Stimulated activated CD4-positive, alpha-beta T cell treated with anti-CD3 and anti-CD28 coated beads, Interleukin-1b, Interleukin-23, amount 100 ng/mL, for 48 hours (primary cell): ENCODE measurements at places on chromosomes 2 and 18.

- DNase-seq = no peak
Observed at GRCh38 chr2:441258-442022, 153.5 kb upstream of the ALKAL2 start.

- DNase-seq = no peak
Observed at GRCh38 chr2:139175510-139175909, 395.3 kb upstream of the NXPH2 start.

DNA sequence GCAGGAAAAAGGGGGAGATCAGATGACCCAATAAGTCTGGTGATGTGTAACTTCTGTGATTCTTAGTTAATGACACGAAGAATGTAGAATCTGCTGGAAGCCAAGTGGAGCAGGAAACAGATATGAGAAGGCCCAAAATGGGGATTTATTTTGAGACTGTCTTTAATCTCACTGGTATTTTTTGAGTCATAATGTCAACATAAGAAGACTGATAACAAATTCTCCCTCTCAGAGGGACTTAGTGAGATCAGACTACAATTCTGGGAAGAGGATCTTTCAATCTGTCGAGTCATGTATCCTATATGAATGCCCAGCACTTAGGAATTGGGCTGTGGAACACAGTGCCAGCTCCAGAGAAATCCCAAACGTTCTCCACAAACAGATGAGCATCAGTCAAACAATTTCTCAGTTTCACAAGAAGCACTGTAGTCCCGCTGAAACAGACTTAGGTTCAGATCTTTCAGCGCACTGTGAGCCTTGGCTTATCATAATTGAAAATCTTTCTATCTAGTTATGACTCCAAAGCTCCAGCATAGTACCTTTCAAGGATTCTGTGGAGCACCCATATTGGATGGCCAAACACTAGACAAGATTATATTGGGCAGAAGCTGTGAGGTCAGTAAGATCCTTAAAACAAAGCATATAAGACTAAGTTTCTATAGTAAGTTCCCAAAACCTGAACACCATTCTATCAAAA, 738.2 kb downstream of the LRP1B start:
- no peak for DNase-seq

DNA sequence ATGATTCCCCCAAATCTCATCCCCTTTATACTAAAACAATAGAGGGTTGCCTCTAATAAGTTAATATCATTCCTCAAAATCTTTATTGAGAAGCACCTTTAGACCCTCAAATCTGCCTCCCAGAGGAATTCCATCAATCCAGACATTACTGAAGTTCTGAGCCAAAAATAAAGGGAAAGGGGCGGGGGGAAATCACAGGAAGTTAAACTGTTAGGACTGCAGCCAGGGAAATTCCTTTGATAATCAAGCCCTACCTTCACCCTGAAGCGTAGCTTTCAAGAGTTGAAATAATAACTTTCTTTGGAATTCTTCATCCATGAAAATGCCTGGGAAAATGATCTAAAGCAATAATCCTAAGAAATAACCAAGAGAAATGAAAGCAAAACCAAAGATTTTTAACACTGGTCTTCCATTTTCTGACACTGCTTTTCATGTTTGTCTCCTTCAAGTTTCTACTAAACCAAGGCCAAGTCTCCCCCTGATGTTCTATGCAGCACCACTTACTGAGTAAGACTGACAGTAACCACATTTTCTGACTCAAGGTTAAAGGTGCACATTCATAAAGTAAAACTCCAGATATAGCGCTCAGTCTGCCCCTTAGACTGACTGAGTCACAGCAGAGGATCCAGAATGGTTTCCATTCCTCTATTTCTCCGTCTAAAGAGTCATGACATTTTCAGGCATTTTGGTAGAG, 78.2 kb downstream of the TCF4 start:
- no peak for DNase-seq

GRCh38 chr2:164014791-164015190, 279.0 kb upstream of the FIGN start:
- no peak for DNase-seq

DNA sequence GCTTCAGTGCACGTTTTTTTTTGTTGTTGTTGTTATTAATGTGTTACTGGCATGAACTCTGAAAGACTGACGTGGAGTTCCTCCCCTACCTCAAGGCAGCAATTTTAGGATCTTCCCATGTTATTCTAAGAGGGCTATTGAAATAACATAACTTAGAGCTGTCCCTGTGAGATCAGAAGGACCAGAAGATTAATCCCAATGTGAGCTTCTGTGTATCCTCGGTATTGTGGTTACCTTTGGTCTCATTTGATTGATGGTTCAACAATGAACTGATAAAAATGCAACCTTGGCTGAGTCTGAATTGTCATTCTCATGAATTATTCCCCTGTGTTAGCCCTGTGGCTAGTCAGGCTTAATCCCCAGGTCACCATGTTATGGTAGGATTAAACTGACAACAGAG, 394.1 kb downstream of the TRIB2 start:
- no peak for DNase-seq

GRCh38 chr2:86744152-86744551, 24.1 kb downstream of the RMND5A start:
- DNase-seq = no peak

DNA sequence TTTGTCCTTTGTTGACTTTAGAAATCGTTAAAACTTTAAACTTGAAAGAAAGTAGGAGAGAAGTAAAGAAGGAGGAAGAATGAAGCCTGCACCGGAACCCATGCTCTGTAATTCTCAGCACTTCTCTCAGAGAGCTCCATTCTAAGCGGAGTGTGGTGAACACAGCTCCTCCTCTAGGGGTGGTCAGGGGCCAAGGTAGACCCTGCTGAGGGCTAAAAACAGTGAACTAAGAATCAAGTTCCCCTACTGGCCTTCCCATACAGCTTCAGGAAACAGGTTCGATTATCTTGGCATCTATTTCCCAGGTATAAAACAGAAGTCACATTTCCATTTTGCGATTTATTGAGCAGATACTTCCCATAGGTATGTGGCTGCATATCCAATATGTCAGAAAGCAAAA, 92.7 kb upstream of the ASAP2 start:
- DNase-seq = no peak

DNA sequence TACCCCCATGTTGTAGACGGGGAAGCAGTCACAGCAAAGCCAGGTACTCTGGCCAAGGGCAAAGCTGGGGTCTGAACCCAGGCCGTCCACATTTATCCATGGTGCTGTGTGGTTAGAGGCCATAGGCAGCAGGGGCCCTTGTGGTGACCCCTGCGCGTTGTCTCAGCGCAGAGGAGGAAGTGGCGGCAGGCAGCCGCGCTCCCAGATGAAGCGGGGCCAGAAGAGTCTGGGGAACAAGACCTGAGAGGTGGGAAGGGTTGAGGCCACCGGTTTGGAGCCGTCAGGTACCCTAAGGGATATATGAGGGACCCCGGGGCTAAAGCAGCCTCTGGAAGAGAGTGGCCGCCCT, 770 bp downstream of the ZNF396 start:
- DNase-seq = no peak

DNA sequence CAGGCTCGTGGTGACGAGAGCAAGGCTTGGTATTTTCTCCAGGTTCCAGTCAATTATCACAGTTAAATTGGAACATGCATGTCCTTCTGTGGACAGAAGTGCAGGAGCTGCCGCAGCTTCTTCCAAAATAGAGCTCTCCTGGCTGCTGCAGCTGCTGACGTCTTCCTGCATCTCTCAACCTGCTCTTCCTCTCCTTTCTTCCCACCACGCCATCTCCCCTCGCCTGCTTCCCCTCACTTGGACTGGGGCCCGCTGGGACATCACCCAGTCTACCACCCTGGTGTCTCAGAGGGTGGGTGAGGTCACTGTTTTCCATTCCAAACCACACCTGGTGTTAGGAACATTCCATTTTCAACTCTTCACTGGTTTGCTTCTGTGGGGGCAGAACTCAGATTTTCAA, 41.4 kb downstream of the SPP2 start:
- no peak for DNase-seq

DNA sequence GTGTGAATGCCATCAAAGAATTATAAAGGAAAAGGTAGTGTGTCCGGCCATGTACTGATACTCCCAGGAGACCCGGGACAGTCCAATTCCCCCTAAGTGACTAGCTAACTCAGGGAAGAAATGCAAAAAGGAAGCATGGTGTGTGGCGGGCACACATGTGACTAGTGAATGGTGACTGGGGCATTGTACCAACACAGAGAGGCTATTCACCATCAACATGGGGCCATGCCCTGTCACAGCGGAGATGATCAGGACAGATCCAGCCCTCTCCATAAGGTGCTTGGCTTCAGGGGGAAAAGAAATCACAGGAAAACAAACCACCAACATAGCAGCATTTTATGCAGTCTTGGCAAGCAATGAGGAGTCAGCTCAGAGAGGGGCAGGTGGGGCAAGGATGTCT, 34.3 kb downstream of the FAM168B start:
- DNase-seq = no peak

DNA sequence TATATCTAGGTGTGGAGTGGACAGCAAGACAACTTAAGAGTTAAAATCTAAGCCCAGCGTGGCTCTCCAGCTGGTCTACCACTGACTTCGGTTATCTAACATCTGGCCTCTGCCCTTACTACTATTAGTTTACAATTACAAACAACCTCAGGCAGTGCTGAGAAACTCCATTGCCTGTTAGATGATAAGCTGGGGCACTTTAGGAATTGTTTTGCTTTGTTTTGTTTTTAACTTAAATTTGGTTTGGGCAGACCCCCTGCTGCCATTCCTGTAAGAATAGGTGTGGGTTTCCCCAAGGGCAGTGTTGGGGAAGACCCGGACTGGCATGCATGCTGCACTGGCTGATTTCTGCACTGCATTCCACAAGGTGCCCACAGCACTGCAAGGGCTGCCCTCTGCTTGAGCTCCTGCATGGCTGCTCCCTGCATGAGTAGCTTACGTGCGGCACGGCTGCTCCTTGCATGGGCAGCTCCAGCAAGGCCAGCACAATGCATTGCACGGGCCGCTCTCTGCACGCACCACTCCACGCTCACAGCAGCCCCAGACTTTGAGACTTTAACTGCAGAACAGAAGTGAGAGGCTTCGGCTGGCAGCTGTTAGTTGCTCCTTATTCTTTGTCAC, 74.2 kb upstream of the SERTAD2 start:
- no peak for DNase-seq

DNA sequence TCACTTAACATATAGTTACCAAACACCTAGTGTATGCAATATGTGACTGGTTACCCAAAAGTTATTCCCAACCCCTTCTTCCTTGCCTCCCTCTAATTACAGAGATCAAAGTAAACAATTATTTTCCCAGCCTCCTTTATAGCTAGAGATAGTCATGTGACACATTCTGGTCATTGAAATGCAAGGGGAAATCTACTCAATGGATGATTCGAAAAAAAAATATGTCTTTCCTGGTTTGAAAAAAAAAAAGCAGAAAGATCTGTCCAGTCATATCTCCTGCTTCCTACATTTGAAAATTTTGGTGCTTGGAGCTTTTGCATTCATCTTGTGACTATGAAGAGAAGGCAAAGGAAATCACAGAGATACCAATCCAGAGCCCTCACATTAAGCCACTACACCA, 27.6 kb upstream of the UGP2 start:
- no peak for DNase-seq

DNA sequence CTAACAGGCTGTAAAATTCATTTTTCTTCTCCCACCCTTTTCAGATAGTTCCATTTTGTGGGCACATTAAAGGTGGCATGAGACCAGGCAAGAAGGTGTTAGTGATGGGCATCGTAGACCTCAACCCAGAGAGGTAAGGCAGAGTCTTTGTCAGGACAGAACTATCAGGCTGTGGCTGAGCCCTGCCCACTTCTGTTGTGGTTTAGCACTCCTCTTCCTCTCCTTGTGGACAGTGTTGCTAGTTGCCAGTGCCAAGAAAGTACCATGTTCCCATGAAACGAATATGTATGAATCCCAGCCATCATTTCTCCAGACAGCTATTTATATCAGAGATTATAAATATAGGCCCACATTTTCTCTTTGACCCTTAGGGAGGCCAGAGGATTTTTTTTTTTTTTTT, 1.6 kb downstream of the LGALSL start:
- no peak for DNase-seq

DNA sequence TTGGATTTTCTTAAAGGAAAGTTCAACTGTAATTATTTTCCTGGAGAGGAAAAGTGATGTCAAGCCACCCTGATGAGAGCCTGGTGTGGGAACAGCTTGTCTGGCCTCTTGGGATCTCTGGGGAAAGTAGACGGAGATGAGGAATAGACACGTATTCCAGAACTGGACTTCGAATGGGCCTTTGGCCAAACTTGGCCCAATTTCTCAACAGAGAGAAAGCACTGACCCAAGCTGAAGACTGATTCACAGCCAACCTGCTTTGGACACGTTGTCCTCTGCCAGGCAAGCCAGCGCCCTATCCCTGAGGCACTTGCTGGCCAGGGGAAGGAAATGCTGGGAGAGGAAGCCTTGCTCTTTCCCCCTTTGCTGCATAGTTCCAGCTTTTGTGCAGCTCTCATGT, 70.8 kb upstream of the CTAGE1 start:
- no peak for DNase-seq

DNA sequence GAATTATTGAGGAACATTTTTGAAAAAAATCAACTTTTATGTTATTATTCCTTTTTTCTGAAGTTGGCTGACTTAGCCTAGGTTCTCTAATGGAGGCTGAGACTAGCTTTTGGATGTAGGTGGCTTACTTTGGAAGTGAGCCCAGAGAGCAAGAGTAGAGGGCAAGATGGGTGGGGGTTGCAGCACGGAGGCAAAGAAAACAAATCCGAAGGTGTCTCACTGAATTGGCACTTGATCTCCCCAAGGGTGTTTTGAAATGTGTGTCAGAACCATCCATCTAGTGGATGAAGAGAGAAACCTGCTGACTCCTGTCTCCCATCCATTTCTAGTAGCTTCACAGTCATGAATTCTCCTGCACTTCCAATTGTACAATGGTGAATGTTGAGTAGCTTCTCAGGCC, 390.7 kb downstream of the TMEM182 start:
- no peak for DNase-seq

DNA sequence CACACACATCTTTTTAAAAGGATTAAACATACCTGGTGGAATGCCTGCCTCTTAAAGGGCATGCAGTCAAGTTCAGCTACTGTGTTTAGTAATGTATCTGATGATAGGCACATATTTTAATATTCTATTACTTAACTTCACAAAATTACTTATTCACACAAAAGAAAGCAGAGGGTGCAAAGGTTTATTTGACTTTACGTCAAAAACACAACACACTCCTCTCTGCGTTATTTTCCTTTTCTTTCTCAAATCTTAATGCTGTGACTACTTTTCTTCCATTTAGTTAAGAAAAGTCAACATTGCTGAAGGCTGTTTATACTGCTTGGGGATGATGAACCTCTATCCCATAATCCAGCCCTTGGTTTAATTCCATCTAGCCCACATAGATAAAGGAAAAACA, 127.9 kb upstream of the ST6GAL2 start:
- no peak for DNase-seq

- no peak for DNase-seq
Observed at GRCh38 chr2:229445019-229445418, 173.9 kb upstream of the PID1 start.
